ENCODE measurements at places on chromosomes 7 and 10.

DNA sequence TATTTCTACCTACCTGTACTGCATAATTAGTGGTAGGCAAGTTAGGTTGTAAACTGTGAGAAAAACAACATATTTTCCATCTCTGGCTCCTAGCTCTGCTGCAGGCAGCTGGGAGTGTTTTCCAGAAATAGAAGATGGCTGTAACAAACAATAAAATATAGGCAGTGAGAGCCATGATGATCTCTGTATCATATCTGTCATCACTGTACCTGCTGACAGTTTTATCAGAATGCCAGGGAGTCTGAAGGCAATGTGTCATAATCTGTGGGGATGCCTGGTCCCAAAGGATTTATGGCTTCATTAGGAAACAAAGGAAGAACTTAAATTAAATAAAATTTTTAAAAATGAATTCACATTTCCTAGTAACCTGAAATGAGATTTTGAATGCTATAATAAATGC is 160.9 kb upstream of the SMIM30 start:
- no peak for DNase-seq

- peak; percentile 30 for DNase-seq
Observed at GRCh38 chr7:128921866-128922440, 11.4 kb upstream of the KCP start.

DNA sequence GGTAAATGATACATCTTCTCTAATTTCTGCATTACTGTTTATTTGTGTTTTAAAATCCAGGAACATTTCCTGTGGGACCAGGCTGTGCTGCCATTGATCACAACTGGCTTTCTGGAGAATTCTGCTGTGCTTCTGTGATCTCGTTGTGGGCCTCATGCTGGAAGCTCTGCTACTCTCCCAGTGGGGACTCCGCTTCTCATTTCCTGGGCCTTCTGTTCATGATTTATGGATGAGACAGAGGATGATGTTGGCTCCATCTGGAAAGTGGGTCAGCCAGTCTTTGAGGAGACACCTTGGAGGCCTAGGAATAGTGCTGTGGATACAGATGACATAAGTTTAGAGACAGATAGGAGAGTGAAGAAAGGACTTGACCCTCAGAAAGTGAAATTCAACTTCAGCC is 15.2 kb upstream of the GPR158 start:
- no peak for DNase-seq

- no peak for DNase-seq
Observed at GRCh38 chr7:35571611-35572240, 123.2 kb downstream of the HERPUD2 start.

DNA sequence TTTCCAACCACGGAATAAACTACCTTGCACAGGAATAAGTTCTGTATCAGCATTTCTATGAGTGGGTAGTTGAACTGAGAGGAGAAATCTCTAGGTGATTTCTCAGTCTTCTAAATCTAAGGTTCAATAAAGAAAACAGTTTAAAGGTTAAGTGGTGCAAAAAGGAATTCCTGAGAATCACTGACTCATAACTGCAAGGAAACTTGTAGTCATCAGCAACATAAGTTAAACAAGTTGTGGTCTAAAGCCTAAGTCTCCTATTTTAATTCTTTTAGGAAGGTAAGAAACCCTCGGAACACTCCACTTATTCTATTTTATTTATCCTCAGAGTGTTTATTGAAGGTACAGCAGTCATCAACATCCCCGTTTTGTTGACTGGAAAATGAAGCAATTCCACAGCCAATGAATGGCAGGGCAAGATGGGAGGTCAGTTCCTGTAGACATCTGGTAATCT is 92.4 kb upstream of the PIK3CG start:
- DNase-seq: no peak

GRCh38 chr10:14889318-14889717 is 10.7 kb downstream of the SUV39H2 start:
- no peak for DNase-seq

- DNase-seq: no peak
Observed at GRCh38 chr10:18044976-18045720, 93.4 kb downstream of the SLC39A12 start.

GRCh38 chr7:44395067-44395466 is 69.7 kb upstream of the CAMK2B start:
- DNase-seq: no peak

DNA sequence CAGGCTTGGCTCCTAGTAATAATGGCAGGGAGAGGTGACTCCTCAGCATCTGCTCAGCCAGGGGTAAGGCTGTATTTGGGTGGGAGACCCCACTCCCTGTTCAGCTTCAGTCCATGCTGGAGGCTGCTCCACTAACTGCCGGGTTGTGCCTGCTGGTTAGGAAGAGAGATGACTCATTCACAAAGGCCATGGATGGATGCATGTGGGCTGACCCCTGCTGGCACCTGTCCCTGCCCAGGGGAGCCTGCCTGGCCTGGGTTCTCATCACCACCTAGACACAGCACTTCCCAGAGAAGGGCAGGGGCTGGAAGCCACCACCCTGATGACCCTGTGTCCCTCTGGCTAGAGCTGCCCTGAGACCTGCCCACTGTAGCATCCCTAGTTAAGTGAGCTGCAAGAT is 59.0 kb downstream of the VSTM4 start:
- no peak for DNase-seq

DNA sequence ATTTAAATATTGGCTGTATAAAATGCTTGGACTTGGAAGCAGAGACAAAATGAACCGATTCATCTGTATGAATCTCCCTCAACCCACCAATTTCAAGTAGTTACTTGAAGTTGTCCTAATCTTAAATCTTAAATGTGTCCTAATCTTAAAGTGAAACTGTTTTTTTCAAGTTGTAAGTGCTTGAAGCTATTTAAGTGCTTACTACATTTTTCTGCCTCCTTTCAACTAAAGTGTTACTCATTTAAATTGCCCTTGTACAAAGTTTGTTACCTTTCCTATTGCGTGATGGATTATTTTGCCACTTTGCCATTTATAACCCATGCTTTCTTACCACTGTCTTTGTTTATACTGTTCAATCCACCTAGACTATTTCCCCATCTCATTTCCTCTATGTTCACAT is 2.8 kb downstream of the BCAP29 start:
- no peak for DNase-seq

DNA sequence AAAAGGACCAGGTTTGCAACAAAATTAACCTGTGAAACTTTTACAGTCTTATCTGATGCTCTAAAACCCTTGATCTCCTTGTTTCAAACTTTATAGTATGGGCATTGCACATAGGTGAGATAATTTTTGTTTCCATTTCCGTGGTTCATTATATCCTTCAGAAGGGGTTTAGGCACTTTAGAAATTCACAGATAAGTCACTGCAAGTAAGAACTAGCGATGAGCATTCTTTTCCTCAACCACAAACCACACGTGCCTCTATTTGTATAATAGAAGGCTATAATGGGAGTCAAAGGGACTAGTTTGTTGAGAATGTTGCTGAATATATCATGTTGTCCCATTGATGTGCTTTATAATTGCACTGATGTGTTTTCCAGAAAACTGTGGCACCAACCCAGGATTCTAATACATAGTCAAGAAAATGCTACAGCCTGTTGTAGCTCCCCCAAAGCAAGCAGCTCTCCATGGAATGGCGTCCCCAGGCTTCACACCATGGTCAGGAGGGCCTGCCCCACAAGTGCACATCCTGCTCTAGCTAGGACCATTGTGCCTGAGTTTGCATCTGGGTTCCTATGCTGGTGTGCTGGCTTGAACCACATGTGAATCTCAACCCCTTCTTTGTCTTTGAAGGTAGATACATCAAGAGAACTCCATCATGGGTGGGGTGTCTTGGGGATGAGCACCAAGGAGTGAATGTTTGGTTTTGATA is 14.0 kb upstream of the ATXN7L1 start:
- no peak for DNase-seq

- DNase-seq: no peak
Observed at GRCh38 chr7:91835826-91836368, 44.6 kb downstream of the MTERF1 start.

- no peak for DNase-seq
Observed at GRCh38 chr7:29857654-29858053, 51.3 kb downstream of the WIPF3 start.

- peak; percentile 80 for DNase-seq
Observed at GRCh38 chr10:99329554-99330346, 594 bp downstream of the CNNM1 start.

DNA sequence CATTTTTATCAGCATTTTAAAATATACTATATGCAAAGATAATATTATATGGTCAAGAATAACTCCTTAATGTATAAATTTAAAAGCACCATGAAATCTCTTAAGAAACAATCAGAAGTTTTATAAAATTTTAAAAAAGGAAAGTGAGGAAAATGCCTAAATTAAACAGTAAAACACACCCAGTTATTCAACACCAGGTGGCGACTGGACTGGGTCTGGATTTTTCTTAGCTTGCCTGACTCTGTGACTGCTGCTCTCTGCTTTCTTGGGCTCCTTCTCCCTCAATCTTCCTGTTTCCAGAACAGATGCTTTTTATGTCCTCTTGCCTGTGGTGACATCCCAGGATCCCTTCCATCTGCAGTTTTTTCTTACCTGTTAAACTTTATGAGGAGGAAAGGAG is 200.3 kb downstream of the BICC1 start:
- DNase-seq: no peak

DNA sequence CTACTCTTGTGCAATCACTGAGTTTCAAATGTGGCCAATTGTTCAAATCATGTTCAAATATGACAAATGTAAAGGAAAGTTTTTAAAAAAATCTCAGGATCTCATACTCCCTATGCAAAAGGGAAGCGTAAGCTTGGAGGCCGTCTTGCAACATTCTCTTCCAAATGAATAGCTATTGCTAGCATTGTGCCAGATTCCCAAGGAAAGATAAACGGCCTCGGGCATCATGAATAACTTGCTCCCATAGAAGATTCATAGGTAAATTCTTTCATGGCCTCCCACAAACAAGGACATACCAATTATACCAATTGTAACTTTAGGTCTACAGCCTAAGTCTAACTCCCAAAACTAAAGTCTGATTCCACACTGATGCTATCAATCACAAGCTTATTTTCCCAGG is 416.9 kb downstream of the THSD7A start:
- DNase-seq: no peak

GRCh38 chr10:126654579-126654978 is 15.9 kb downstream of the C10orf90 start:
- no peak for DNase-seq

DNA sequence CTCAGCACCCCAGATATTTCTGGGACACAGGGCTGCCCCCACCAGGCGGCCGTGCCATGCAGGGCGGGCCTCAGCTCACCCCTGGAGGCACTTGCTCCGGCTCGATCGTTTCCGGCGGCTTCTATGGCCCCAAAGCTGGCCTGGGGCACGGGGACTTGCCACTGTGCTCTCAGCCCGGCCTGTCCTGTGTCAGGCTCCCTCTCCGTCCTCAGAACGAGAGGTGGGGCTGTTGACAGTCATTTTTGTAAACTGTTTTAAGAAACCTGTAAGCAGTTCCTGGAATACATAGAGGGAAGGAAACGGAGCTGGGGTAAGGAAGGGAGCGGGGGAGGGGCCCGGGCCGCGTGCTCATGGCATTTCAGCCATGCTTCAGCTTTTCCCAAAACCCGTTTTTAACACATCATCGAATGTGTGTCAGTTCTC is 30.7 kb upstream of the PRKAR1B start:
- DNase-seq: peak; percentile 65

GRCh38 chr7:121279060-121279620 is 49.7 kb upstream of the WNT16 start:
- DNase-seq: no peak

GRCh38 chr10:17003151-17003550 is 126.5 kb downstream of the CUBN start:
- no peak for DNase-seq

GRCh38 chr7:16063716-16064675 is 357.3 kb downstream of the CRPPA start:
- DNase-seq: no peak

GRCh38 chr7:25527665-25528170 is 299.4 kb upstream of the NPVF start:
- DNase-seq: no peak

GRCh38 chr10:69407621-69408301 is 9.0 kb downstream of the TACR2 start:
- no peak for DNase-seq

DNA sequence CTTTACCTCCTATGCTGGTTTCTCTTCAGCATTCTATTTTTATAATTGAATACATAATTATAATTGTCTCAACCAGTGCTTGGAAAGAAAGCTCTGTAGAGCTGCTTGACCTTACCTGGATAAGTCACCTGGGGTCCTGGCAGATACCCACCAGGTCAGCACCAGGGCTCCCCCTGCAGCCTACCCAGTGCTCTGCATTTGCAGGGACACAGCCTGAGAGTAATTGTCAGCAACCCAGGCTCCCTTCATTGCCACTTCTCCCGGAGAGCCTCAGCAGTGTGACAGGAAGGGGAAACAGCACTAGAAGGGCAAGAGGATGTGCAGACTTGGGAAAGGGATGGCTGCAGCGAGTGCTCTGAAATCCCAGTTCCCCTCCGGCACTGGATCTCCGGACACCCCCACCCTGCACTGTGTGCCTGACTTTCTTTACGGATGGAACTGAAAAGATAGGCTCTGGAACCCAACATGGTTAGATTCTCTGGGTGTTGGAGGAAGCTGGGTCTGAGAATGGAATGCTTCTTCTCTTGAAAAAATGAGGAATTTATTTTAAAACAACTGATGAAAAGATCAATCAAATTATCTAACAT is 11.4 kb upstream of the PAX4 start:
- DNase-seq: no peak

DNA sequence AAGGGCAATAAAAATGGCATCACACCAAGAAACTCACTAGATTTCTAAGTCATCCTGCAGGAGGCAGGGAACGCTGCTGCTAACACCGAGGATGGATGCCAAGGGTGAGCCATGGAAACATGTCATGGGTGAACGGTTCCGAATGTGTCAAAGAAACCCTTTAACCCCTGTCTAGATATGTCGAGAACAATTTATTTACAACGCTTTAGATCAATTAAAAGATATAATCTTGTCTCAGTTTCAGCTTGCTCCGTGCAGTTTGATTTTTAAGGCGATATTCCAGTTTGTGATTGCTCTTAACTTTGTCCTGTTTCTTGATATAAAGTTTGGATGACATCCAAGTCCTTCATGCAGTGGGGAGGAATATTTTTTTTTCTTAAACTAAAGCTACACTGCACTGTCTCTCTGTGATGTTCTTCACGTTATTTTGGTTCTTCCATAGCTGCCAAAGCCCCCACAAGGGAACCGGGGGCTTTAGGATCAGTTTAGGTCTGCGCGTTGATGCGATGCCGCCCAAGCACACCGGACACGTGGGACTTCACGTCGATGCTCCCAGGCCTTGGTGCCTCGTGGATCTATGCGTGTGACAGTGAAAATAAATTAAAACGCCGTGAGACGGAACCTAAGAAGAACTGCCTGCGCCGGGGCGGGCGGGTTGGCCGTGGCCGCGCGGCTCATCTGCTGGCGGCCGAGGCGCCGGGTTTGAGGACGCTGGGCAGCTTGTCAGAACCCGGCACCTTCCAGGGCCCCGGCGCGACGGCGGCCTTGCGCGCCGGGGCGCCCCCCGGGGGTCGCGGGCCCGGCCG is 220.3 kb downstream of the PHTF2 start:
- peak; percentile 84 for DNase-seq

- no peak for DNase-seq
Observed at GRCh38 chr7:31935124-31936054, 134.8 kb downstream of the PDE1C start.

DNA sequence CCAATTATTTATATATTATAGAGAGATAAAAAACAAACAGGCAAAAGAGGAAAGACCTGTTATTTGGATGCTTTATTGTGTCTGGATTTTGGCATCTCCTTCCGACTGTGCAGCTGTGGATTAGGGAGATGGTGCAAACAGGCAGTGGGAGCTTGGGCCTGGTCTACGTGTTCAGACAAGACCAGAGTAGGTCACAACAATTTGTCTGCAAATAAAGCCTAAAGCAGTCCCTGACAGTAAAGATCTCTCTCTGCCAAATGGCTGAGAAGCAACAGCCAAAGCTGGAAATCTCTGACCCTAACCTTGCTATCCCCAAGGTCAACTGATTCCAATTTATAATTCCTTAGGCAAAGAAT is 82.0 kb downstream of the ABLIM1 start:
- no peak for DNase-seq
